ENCODE measurements at places on chromosomes 1 and 21.

GRCh38 chr1:27954186-27954585 is 5.6 kb upstream of the XKR8 start:
- DNase-seq, result no peak

DNA sequence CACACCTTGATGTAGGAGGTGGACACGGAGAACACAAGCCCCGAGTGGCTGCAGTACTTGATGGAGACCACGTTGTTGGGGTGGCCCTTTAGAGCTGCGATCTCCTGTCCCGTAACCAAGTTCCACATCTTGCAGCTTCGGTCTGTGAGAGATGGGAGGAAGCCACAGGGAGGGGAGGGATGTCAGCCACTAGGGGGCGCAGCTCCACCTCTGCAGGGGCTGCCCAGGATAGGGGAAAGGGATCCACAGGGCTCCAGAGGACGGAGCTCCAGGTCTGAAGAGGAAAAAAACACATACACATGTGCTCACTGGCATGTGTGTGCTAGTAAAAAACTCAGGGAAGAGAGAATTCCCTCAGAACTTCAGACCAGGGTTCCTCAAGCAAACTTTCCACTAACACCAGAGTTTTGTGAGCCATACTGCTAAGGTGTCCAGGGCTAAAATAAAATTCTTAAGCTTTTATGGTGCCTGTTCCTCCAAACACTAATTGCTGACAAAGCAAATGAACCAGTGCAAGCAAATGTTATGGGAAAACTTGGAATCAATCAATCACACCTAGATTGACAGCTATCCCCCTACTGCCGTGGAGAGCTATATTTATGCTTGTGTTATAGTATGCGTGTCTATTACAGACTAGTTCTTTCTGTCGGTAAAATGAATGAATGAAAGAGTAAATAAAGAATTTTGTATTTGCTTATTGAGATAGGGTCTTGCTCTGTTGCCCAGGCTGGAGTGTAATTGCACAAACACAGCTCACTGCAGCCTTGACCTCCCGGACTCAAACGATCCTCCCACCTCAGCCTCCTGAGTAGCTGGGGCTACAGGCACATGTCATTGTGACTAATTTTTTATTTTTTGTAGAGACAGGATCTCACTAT is 43.7 kb downstream of the KIF21B start:
- DNase-seq, result peak; percentile 18

- DNase-seq, result no peak
These were observed 1.0 kb downstream of the BEST4 start for GRCh38 chr1:44786841-44787426.

GRCh38 chr1:78274814-78275213 is 216.0 kb upstream of the PTGFR start:
- peak; percentile 47 for DNase-seq

- no peak for DNase-seq
These were observed 200.1 kb upstream of the C1orf105 start for GRCh38 chr1:172220376-172220775.

- DNase-seq, result no peak
These were observed 90.4 kb downstream of the ROR1 start for GRCh38 chr1:63864224-63864641.

DNA sequence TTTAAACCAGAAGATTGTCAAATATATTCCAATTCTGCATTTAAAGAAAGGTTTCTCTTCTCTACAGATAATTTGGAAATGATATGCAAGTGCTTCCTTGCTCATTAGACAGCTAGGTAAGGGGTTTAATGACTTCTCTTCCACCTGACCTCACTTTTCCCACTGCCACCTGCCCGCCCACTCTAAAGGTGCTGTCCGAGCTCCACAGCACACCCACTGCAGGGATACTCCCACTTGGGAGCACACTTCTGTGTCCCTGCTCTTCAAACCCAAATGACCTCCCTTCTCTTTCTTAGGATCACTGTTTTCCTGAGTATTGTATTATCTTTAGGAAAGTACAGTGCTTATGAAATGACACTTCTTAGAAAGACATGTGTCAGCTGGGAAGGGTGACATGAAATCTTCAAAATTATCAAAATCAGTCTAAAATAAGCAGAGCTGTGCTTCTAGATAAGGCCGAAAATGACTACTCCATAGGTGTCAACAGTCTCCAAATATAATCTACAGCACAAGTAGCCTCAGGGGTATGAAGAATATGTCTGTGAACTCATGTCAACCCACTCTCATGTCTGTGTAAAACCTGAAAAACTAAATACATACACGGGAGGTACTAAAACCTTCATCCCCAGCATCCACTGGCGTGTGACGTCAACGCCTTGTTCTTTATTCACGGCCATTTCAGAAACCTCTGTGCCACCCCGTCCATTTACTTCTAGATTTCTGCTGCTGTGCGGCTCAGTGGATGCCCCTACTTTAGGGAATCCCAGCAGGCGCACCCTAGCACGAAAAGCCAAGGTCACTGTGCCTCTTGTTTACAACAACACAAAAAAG is 71.0 kb downstream of the SLC45A1 start:
- DNase-seq, result no peak

GRCh38 chr1:239526391-239526790 is 140.0 kb downstream of the CHRM3 start:
- DNase-seq, result no peak

- DNase-seq, result no peak
These were observed 3.0 kb upstream of the KCND3 start for GRCh38 chr1:111992476-111992875.

GRCh38 chr1:59143811-59144210 is 153.1 kb upstream of the FGGY start:
- DNase-seq, result peak; percentile 54

DNA sequence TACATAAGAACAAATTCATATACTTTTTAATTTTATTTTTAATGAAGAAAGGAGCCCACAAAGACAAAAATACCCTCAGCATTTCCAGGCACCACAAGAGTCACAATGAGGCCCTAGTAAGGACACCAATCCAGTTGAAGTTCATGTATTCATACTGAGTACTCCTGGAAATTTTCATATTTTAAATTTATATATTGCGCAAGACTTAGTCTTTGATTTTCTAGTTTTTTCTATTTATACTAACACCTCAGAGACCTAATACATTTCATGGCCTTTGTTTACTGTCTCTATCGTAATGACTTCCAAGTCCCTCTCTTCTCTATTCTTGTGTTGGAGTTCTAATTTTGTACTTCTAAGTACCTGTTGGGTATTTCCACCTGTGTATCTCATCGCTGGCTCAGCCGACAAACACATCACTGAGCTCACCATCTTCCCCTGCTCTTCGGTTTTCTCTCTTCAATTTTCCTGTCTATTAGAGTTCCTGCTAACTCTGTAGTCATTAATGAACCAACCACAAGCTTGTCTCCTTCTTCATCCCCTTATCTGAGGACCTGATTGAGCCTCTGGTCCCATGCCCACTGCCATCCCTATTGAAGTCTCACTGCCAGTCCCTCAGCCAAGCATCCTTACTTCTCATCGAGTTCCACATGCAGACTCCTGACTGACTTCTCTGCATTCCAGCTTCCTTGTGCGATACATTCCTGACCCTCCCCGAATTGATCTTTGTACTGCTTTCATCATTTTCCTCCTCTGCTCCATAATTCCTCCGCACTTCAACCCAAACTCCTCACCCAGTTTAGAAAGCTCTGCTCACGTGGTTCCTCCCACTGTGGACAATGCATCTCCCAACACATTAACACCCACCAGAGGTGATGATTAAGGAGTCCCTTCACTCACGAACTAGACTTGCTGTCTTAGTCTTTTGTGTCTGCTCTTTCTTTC is 17.3 kb upstream of the IRF2BP2 start:
- peak; percentile 22 for DNase-seq

DNA sequence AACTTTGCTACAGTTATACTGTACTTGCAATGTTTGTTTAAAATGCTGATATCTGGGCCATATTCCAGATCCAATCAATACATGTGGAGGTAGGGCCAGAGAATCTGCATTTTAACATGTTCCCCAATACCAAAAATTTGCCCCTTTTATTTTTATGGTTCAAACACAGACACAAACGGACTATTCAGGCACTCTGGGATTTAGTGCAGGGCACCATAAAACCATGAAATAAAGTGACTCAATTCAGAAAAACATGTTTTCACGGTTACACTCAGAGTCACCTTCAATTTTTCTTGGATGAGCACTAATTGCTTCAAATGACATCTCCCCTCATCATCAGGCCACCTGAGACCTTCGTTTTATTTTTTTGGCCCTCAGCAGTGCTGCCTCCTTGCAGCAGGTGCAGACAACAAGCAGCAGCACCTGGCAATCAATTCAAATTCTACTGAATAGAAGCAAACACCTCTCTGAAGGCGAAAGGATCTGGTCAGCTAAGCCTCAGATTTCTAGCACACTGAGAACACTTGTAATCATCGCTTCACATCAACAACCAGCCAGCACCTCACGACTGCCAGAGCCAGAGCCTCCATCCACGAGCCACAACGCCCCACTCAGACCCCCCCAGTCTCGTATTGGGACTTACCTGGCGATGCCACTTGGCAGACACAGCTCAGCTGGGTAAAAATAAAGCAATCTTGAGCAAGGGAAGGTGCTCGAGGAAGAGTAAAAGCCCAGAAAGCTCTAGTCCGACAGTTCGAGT is 1.1 kb downstream of the ERO1B start:
- no peak for DNase-seq

- DNase-seq, result no peak
These were observed 10.5 kb downstream of the CASZ1 start for GRCh38 chr1:10785728-10786638.

DNA sequence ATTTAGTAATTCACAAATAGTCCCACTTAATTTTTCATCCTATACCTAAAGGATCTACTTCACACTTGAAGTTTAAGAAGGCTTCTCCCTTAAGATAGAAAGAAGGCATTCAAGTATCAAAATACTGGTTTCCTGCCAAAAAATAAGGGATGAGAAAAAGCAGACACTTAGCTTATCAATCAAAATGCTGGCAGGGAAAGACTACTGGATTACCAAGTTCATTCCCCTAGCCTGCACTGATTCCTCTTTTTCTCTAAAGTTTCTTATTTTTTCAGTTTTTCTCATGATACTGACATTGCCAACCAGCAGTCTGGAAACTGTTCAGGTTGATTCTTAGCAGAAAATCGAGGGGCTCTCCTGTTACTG is 204.6 kb downstream of the GABPA start:
- no peak for DNase-seq

DNA sequence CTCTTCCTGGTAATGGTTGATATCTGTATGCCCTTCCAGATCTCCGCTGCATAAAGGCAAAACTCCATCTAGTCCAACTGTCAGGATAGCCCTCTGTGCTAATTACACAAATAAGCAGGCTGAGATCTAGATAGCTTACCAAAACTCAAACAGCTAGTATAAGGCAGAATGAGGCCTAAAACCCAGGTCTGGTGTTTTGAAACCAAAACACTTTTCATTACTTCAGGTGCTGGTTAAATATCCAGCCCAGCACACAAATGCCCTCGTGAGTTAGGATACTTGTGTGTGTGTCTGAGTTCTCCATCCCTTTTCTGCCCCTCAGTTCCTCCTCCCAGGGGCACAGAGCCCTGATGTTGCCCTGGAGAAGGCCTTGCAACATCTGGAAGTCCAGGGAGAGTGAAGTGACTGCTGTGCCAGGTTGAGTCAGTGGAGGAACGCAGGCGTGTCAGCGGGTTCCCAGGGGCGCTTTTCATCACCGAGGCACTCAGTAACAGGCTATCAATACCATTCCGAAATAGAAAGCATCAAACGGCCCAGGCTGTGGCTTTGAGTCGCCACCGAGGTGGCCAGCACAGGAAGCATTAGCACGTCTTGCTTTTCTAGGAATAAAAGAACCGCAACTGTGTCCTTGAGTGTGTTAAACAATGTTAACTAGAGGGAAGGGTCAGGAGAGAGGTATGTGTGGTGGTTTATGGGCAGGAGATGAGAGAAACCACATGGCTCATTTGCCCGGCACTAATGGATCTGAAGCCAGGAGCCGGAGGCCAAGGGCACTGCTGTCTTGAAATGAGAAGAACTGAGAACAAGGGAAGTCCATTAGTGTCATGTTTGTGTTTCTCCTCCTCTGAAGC is 90.7 kb upstream of the WLS start:
- DNase-seq, result peak; percentile 38

DNA sequence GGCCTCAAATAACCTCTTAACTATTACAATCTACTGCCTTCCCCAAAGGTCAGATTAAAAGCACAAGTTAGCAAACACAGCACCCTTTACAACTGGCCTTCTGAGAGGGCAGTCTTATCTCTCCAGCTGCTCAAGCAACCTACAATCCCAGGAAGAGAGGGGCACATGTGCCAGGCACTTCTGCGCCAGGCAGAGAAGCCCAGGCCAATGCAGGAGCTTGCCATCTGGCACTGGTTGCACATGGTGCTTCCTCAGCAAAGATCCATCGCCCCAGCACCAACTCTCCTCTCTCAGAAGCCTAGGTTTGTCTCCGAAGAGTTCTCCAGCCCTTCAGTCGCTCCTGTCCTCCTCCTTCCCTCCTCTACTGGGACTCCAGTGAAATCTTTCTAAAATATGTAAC is 2.5 kb downstream of the STK40 start:
- DNase-seq, result no peak

DNA sequence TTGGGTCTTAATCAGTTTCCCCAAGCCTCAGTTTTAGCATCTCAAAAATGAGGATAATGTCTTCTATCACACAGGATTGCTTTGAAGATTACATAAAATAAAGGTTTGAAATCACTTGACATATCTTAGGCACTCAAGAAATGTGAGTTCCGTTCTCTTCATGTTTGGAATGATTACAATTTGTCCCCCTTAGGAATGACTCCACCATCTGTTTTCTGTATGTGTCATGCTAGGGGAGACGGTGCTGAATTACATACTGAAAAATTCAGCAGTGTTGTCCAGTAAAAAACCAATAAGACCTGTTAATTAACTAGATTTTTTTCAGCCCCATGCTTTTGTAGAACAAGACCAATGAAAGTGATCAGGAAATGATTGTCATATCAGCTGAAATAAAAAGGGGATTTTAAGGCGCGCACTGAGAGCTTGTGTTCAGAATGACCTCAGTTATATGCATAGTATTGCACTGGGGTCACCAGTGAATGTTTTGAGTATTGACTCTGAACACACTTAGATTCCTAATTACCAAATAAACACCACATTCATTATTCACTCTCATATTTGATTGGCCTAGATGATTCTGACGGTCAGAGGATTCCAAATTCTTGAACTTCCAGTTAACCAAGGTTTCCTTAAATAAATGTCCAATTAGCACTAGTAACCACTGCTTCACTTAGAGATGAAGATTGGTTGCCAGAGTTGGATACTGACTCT is 114.5 kb upstream of the KCNK2 start:
- peak; percentile 37 for DNase-seq

GRCh38 chr1:185297982-185298381 is 19.1 kb downstream of the IVNS1ABP start:
- DNase-seq, result peak; percentile 33

DNA sequence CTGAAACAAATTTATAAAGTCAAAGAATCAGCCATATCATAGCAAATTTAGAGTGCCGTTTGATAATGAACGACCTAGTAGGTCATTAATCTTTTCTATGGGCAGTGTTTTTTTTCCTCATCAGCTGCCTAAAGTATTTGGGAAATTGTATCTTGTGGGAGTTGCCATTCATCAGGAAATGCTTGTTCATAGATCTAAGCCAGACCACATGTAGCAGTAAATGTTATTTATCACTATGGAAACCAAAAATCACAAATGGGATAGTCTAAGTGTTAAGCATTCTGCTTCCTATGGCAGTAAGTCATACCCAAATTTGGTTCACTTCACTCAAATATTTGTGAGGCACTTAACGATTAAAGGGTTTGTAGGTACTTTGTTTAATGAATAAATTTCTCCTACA is 52.9 kb downstream of the LRRC8D start:
- peak; percentile 94 for DNase-seq

GRCh38 chr1:100037927-100038659 is 68.3 kb downstream of the SLC35A3 start:
- peak; percentile 87 for DNase-seq

GRCh38 chr1:22250724-22251123 is 107.8 kb upstream of the WNT4 start:
- no peak for DNase-seq

- DNase-seq, result no peak
These were observed 43.4 kb downstream of the SLC45A1 start for GRCh38 chr1:8361198-8361849.

All from fibroblast of pulmonary artery (primary cell).